ENCODE measurements at places on chromosomes 5 and 9. TPM values are rescaled to one million over a fixed set of nuclear protein-coding genes. Genes with fewer than 3 reads are reported as not detected.

PCSK5 gene
- total RNA-seq: 1.5 TPM

SLC12A2 gene
- total RNA-seq: 21.9 TPM

GRCh38 chr9:84781458-84781857 is 111.9 kb downstream of the NTRK2 start:
- H3K4me3 ChIP-seq: no peak overlapping the region
- peaks cover 6% of the 10 kb centered on the region for H3K27me3 ChIP-seq
- no peaks in the 10 kb centered on the region for H3K36me3 ChIP-seq
- no peak for DNase-seq
- H3K27ac ChIP-seq: no peak overlapping the region

SOHLH1 gene
- not detected for total RNA-seq

DNA sequence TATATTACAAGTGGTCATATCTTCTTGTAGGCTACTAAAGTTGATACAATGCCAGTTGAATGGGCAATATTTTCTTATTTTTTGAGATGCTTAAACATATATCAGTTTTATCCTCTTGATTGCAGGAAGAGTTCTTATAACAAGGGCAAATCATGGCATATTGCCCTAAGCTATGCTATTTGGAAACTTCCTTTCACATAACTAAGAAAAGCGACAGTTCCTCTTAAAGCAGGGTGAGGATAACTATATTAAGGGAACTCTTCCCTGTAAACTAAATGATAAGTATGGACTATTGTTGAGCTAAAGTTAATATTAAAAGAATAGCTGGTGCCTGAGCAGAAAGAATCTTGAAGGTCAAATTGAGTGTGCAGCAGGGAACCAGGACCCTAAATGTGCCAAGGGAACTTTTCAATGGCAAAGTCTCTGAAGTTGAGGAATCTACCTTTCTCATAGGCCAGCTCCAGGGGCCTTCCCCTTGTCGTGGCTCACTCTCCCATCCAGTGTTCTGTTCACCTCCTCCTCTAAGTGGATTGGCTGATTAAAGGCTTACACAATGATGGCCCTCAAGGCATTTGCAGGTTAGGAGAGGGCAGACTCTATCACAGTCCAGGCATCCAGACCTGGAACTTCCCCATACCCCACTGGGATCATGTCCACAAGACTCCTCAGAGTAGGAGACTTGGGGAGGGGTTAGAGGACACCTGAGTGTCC is 26.8 kb downstream of the FYB1 start:
- peaks cover 17% of the 10 kb centered on the region for H3K36me3 ChIP-seq
- H3K27me3 ChIP-seq: no peaks in the 10 kb centered on the region
- DNase-seq: no peak
- H3K4me3 ChIP-seq: no peak overlapping the region
- H3K27ac ChIP-seq: no peak overlapping the region

GRCh38 chr9:99069546-99069945 is 35.4 kb upstream of the TGFBR1 start:
- peaks cover 2% of the 10 kb centered on the region for H3K27me3 ChIP-seq
- peaks cover 8% of the 10 kb centered on the region for H3K36me3 ChIP-seq
- DNase-seq: no peak
- no peak overlapping the region for H3K4me3 ChIP-seq

NEUROG1 gene
- not detected for total RNA-seq

LVRN gene
- total RNA-seq: 0.07 TPM

GRCh38 chr5:64971513-64971912 is 202.8 kb downstream of the CWC27 start:
- H3K27me3 ChIP-seq: no peaks in the 10 kb centered on the region
- H3K4me3 ChIP-seq: no peak overlapping the region
- no peak overlapping the region for H3K27ac ChIP-seq
- peaks cover 10% of the 10 kb centered on the region for H3K36me3 ChIP-seq
- H3K4me1 ChIP-seq: peaks cover 2% of the 10 kb centered on the region

FLT4 gene
- total RNA-seq: 1.7 TPM

GRCh38 chr9:85717220-85717619 is 24.5 kb downstream of the AGTPBP1 start:
- DNase-seq: no peak
- no peak overlapping the region for H3K4me3 ChIP-seq
- peaks cover 24% of the 10 kb centered on the region for H3K36me3 ChIP-seq
- H3K4me1 ChIP-seq: peaks cover 21% of the 10 kb centered on the region
- no peak overlapping the region for H3K27ac ChIP-seq
- H3K27me3 ChIP-seq: no peaks in the 10 kb centered on the region

DNA sequence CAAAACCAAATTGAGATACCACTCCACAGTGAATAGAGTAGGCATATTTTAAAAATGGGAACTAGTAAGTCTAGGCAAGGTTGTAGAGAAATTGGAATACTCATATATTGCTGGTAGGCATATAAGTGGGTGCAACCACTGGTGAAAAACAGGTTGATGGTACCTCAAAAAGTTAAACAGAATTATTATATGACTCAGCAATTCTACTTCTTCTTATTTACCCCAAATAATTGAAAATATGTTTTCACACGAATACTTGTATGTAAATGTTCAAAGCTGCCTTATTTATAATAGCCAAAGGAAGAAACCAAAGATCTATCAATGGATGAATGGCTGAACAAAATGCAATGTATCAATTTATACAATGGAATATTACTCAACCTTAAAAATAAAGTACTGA is 79.1 kb downstream of the CDH9 start:
- no peaks in the 10 kb centered on the region for H3K27me3 ChIP-seq
- no peak for DNase-seq
- H3K36me3 ChIP-seq: no peaks in the 10 kb centered on the region

DIRAS2 gene
- total RNA-seq: not detected
